ENCODE measurements at places on chromosomes 13 and 19.

DNA sequence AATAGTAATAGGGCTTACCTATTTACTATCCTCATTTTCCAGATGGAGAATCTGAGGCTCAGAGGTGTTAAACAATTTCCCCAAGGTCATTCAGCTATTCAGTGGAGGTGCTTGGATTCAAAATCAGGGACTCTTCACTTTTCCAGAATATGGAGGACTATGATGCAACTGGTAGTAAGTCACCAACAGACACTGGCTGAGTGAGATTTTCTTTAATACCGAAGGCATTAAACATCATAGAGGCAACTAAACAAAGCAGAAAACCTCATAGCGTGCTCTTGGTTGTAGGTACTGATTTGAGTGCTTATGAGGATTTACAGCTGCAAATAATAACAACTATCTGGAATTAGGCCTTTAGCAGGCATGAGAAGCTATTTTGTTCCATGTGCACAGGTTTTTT, 134.4 kb downstream of the DLEU7 start:
- no peak for DNase-seq

DNA sequence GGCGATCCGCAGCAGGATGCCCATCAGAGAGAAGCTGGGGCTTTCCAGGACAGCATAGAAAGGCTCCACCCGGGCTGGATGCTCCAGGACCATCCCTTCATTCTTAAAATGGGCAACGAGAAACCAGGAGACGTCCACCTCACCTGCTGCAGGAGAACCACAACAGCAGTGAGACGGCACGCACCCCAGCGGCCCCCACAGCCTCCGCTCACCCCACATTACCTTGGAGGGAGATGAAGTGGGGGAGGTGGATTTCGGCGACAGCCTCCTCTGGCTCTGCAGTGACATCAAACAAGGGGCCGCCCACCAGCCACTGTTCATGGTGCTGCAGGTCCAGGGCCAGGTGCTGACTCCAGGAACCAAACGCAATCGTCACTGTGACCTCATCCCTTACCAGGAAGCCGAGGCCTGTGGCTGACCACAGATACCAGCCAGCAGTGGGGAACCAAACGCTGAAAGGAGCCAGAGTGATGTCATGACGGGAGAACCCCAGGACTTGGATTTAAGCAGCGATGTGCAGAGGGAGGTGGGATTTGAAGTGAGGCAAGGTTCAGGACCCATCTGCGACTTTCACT, 25.1 kb downstream of the CARD8 start:
- no peak for DNase-seq

GRCh38 chr13:44054525-44054924, 174.8 kb downstream of the LACC1 start:
- no peak for DNase-seq

DNA sequence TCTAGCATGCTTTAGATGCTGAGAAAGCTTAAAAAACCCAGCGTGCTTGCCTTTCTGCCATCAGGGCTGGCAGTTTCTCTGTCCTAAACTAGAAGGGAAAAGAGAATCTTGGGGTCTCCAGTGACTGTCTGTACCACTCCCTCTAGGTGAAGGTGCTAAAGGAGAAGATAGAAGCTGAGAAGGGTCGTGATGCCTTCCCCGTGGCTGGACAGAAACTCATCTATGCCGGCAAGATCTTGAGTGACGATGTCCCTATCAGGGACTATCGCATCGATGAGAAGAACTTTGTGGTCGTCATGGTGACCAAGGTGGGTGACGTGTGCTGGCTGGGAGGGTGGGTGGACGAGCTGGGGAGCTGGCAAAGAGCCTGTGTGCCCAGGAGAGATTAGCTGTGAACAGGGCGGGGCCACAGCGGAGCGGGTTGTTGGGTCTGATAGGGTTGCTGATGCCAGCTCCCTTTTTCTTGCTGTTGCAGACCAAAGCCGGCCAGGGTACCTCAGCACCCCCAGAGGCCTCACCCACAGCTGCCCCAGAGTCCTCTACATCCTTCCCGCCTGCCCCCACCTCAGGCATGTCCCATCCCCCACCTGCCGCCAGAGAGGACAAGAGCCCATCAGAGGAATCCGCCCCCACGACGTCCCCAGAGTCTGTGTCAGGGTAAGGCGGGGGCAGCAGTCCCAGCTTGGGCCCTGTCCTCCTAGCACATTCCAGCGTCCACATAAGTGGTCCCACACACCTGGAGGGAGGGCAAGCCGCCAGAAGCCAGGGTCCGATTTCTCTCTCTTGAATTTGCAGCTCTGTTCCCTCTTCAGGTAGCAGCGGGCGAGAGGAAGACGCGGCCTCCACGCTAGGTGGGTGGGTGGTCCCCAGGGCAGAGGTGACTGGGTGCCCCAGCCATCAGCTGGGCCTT, 2.3 kb downstream of the RAD23A start:
- no peak for DNase-seq

- no peak for DNase-seq
Measured at GRCh38 chr19:940591-941291, 14.9 kb downstream of the ARID3A start.

GRCh38 chr19:38384209-38385027, 3.4 kb downstream of the GGN start:
- no peak for DNase-seq

DNA sequence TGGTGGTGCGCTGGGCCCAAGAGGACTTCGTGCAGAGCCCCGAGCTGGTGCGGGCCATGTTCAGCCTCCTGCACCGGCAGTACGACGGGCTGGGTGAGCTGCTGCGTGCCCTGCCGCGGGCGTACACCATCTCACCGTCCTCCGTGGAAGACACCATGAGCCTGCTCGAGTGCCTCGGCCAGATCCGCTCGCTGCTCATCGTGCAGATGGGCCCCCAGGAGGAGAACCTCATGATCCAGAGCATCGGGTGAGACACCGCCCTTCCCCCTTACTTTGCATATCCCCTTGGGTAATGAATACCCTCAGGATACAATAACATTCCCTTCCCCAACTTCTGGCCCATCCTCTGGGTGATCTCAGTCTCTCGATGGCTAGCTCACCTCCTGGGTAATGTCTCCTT, 60.9 kb downstream of the RYR1 start:
- DNase-seq: no peak

DNA sequence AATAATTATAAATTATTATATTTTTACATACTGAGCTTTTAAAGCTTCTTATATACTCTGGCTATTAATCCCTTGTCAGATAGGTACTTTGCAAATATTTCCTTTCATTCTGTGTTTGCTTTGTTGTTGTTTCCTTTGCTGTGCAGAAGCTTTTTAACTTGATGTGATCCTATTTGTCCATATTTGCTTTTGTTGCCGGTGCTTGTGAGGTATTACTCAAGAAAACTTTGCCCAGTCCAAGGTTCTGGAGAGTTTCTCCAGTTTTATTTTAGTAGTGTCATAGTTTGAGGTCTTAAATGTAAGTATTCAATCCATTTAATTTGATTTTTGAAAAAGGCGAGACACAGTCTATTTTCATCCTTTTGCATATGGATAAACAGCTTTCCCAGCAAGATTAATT, 1319.9 kb upstream of the PRR20A start:
- no peak for DNase-seq

GRCh38 chr19:42303101-42303464, 659 bp upstream of the PAFAH1B3 start:
- DNase-seq: no peak

GRCh38 chr19:291006-291521, at the start of gene PLPP2:
Gene PLPP2 (minus strand): TSS chr19:291403. CDS start chr19:291336, 67 bp downstream.
- no peak for DNase-seq

DNA sequence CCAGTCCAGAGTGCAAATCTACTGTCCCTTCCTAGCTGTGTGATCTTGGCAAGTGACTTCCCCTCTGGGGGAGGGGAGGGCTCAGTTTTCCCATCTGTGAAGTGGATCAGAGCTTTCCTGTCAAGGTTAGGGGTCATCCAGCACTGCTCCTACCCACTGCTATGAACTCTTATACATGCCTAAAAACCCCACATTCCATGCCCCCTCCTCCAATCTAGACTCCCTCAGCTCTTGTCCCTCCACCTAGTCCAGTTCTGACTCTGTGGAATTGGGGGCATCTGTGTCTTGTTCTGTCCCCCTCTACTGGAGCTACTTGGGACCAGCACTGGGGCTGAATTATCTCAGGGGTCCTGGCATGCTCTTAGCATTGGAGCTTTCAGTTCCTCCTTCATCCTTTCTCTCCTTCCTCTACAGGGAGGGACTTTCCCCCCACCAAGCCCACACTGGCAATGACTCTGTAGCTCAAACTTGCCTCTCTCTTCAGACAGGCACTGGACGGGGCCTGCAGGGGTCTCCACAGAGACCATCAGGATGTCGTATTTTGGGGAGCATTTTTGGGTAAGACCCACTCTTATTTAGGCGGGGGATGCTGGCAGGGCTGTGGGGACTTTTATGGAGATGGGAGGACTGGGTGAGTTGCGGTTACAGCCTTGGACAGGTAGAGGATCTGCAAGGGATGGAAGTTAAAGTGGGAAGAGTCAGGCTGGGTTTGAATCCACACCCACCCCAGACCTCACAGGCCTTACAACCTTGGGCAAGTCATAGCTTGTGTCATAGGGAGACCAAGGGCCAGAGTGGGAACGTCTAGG, 3.6 kb downstream of the FCHO1 start:
- no peak for DNase-seq

GRCh38 chr13:40429706-40430545, 236.5 kb downstream of the FOXO1 start:
- no peak for DNase-seq

- no peak for DNase-seq
Measured at GRCh38 chr13:99390601-99391000, 83.4 kb upstream of the GPR183 start.

DNA sequence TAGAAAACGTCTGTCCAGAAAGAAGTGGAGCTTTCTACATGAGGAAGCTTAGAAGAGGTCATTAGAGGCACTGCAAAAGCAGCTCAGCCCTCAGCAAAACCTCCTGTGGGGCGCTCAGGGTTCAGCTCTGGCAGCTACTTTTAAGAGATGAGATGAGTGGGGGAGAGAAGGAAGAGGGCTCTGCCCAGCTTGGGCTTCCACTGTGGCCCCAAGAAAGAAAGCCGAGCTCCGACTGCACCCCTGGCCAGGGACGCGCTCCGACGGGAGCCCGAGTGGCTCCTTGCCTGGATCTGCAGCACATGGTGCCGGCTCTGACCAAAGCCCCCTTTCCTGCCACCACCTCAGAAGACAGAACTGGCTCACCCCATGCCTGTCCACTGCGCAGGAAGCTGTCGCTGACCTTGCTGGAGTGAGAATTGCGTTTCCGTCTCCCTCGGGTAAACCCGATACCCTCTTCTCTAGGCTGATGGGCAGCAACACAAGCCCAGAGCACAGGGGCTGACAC, 36.4 kb downstream of the NAXD start:
- DNase-seq: no peak

DNA sequence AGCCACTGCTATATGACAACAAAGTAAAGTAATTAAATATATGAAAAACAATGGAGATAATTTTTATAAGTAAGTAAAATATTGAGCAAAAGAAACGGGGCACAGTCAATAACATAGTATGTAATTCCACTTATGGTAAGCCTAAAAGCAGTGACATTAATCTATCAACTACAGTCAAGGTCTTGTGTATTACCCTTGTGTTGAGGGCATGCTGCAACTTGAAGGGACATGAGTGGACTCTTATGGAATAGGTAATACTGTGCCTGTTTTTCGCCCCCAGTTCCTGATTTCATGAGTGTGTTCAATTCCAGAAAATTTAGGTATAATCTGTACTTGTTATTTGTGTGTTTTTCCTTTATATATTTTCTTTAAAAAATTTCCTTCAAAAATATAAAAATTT, 201.3 kb upstream of the SLITRK6 start:
- no peak for DNase-seq

DNA sequence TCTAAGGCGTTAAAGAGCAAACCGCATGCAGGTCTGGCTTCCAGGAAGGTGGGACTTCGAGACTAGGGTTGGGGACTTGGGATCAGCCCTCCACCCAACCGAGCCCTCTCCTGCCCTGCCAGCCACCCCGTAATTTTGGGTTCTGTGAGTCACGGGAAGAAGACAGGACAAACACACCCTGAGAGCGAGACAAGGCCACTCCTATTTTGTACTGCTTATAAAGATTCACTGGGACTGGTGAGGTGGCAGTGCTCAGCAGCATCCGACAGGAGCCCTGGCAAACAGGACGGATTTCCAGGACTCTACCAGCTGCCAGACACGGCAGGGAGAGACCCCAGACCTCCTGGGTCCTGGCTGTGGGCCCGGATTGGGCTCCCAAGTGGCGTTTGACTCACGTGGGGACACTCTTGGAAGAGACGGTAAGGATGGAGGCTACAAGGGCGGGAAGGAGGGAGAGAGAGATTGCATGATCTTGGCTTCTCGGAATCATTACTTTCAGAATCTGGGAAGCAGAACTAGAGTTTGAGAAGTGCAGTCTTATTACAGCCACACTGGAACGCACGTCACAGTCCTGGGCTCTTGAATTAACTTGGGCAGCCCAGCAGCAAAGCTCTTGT, at the start of gene C5AR2:
Gene C5AR2 (plus strand): TSS at position 245 of the 617 bp plus-strand sequence. CDS start 8,625 bp downstream, outside the sequence.
- peak; percentile 40 for DNase-seq

DNA sequence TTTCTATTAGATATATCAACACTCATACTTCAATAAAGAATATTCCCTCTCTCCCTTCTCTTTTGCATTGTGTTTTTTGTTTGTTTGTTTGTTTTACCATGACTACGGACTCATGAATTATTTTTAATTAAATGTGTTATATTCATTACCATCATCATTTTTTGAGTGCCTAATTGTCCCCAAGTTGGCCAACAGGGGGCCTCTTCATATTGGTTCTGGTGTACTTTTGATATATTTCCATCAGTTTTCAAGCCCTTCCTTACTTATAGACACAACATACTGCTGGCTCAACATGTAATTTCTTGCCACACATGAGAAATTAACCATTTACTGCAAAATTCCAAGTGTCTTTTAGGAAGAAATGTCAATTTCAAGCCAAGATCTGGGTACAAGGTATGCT, 54.5 kb upstream of the GPC6 start:
- no peak for DNase-seq

DNA sequence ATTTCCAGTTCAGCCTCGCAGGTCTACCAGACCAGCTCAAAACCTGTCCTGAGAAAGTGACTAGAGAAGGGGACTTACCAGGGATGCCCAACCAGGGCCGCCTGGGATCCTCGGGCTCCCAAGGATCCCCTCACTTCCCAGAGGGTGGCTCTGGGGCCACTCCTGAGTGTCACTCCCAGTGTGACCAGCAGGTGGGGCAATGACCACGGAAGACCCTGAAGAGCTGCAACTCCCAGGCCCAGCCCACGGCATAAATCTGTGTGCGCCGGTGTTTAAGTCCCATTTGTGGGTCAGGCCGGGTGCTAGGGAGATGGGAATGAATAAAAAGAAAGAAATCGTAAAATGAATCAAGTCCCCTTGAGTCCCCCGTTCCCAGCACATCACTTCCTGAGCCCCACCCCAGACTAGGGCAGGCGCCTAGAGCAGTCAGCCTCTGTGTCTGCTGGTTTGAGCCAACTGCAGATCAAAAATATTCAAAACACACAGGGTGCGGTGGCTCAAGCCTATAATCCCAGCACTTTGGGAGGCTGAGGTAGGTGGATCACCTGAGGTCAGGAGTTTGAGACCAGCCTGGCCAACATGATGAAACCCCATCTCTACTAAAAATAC, 10.7 kb downstream of the PTGIR start:
- no peak for DNase-seq
